ENCODE measurements at places on chromosomes 5 and 9. TPM values are rescaled to one million over a fixed set of nuclear protein-coding genes. Genes with fewer than 3 reads are reported as not detected.

Gene SOX30
- total RNA-seq = not detected

Gene ZNF366
- total RNA-seq = not detected

Gene TEK
- total RNA-seq = 5.9 TPM

Gene EMB
- total RNA-seq = 17.7 TPM

Gene PCDHA4
- 20.9 TPM for total RNA-seq

GRCh38 chr5:143516249-143516648 lies 112.8 kb upstream of the NR3C1 start:
- H3K27me3 ChIP-seq = no peaks in the 10 kb centered on the region
- H3K4me3 ChIP-seq = no peak overlapping the region
- H3K27ac ChIP-seq = no peak overlapping the region
- no peaks in the 10 kb centered on the region for H3K36me3 ChIP-seq
- no peak for DNase-seq
- peaks cover 4% of the 10 kb centered on the region for H3K4me1 ChIP-seq

GRCh38 chr5:114120166-114120565 lies 241.7 kb upstream of the KCNN2 start:
- DNase-seq = no peak
- H3K27ac ChIP-seq = no peak overlapping the region
- H3K4me3 ChIP-seq = no peak overlapping the region
- no peaks in the 10 kb centered on the region for H3K36me3 ChIP-seq
- peaks cover 2% of the 10 kb centered on the region for H3K27me3 ChIP-seq

- no peak overlapping the region for H3K4me3 ChIP-seq
- peaks cover 27% of the 10 kb centered on the region for H3K4me1 ChIP-seq
- H3K27ac ChIP-seq = no peak overlapping the region
- DNase-seq = no peak
- H3K36me3 ChIP-seq = no peaks in the 10 kb centered on the region
Measured at GRCh38 chr9:12065050-12065449, 628.1 kb upstream of the TYRP1 start.

DNA sequence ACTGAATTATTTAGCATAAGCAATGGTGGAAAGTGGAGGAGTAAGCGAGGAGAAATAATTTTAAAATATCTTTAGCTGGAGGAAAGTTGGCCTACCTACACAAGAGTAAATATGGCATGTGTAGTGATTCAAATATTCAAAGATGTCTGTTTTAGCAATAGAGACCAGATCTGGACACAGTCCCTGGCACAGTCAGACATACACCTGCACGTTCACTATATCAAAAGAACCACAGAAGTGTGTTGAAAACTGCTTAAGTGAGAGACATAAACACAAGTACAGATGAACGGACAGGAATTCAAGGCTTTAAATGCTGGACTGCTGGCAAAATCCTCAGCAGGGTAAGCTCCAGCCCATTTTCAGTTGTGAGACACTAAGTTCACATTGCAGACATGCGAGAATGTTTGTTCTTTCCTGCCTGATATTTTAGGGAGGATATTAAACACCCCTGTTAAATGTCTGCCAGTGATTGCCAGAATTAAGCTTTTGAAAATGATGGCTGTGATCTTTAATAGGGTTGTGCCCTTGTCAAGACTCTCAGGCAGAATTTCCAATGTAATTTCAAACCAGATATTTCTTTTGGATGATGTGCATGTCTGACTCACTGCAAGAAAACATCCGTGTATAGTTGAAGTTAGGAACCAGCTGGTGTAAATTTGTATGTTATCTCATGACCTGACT lies 810.6 kb downstream of the TLE4 start:
- H3K27ac ChIP-seq = no peak overlapping the region
- H3K36me3 ChIP-seq = no peaks in the 10 kb centered on the region
- DNase-seq = no peak
- H3K4me3 ChIP-seq = no peak overlapping the region

GRCh38 chr5:173323106-173323798 lies 5.0 kb downstream of the STC2 start:
- no peak for DNase-seq
- peaks cover 64% of the 10 kb centered on the region for H3K4me1 ChIP-seq
- no peak overlapping the region for H3K4me3 ChIP-seq
- peaks cover 6% of the 10 kb centered on the region for H3K27me3 ChIP-seq

DNA sequence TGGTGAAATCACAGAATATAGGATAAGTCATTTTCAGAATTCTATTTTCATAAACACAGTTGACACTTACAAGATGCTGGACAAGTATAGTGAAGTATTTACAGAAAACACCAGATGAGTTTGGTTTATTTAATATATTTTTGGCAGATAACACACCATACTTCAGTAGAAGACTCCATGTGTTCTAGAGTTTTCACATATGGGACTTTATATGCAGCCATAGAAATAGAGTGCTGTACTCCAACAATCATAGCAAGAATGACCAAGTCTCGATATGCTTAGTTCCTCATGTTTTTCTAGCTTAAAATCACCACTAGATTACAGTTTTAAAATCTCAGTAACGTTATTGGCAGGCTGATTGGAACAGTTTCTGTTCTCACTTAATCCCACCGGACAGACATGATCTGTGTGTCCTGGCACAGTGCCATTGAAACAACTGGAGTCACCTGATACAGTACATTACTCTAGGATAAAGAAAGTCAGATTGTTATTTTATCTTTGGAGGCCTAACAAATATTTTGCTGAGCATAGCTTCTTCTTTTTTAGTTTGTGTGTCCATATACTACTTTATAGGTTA lies 45.8 kb upstream of the ERBIN start:
- H3K27me3 ChIP-seq = peaks cover 4% of the 10 kb centered on the region
- peaks cover 4% of the 10 kb centered on the region for H3K36me3 ChIP-seq
- no peak overlapping the region for H3K27ac ChIP-seq
- DNase-seq = no peak
- no peak overlapping the region for H3K4me3 ChIP-seq

All from mesothelial cell of epicardium (in vitro differentiated cells).